ENCODE measurements at places on chromosomes 12 and 14.
A peak's percentile ranks its signal among the peaks of the same experiment; 100 is the strongest.

DNA sequence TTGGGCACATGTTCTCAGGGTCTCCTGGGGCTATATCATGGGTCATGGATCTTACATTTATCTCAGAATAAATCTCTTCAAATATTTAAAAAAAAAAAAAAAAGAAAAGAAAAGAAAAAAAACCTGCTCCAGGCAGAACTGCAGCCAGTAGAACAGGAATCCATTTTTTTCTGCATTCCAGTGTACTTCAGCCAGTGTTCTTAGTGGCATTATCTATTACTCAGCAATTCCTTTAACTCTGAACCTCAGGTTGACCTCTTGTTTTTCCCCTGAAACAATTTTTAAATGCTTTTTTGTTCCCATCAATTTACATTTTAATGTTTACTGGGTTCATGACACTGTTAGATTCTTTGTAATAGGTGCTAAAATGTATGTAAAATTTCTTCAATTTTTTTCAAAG lies 66.7 kb upstream of the STXBP6 start:
- DNase-seq = no peak

- DNase-seq = no peak
These were observed 222.4 kb upstream of the AMIGO2 start for GRCh38 chr12:47302111-47302671.

- DNase-seq = no peak
These were observed 68.9 kb upstream of the DYRK2 start for GRCh38 chr12:67579662-67580003.

DNA sequence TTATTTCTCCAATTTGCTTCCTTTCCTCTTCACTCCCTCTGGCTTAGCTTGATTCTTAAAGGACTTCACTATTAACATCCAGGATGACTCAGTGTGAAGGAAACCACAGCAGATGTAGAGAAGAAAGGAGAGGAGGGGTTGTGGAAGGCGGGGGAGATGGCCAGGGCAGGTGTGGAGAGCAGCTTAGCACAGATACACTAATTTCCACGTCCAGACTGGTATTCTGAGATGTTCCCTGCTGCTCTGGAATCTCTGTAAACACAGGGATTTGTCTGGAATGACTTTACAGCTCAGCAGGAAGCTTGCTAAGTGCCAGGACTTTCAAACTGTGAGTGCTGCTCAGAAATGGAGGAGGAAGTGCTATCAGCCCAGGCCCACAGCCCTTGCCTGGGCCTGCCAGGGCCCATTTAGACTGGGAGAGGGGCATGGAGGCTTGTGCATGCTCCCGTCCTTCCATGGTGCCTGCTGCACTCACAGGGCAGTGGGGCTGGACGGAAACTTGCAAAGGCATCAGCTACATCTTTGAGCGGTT lies 202.5 kb upstream of the DDHD1 start:
- DNase-seq = no peak

GRCh38 chr12:48816143-48816854 lies 2.0 kb upstream of the CACNB3 start:
- DNase-seq = peak; percentile 33

DNA sequence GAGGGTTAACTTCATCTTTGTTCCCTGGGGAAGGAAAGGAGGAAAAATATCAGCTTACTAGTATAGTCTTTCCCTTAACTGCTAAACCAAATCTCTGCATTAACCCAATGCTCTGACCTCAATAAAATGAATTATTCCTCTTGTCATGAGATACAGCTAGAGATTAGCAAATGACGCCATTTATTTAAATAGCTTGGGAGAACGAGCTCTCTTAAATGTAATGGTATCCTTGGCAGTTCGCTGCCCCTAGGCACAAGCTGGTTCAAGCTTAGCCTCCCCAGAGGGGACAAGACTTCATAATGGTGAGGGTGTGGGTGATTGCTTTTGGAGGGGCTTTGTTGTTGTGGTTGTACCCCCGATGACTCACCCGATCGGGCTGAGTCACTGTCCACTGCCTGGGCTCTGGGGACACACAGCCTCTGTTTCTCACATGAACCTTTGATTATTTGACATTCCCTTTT lies 19.6 kb downstream of the FNTB start:
- DNase-seq = no peak

DNA sequence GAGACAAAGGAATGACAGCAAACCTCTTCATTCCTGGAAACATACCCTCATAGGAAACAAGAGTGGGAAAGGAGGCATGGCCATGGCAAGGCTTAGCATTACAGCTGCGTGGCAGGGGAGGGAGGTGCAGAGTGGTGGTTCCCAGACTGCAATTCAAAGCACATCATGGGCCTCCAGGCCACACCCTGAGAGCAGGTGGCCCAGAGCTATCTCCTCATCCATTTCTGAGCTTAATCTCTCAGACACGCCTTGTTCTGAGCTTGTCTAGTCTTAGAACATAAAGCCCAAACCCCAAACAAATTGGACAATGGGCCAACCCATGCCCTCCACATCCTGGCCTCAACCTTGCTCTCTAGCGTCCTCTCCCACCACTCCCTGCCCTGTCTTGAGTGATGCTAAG lies 5.9 kb upstream of the KRT3 start:
- no peak for DNase-seq

- no peak for DNase-seq
These were observed 21.1 kb upstream of the TTC7B start for GRCh38 chr14:90837355-90837754.

DNA sequence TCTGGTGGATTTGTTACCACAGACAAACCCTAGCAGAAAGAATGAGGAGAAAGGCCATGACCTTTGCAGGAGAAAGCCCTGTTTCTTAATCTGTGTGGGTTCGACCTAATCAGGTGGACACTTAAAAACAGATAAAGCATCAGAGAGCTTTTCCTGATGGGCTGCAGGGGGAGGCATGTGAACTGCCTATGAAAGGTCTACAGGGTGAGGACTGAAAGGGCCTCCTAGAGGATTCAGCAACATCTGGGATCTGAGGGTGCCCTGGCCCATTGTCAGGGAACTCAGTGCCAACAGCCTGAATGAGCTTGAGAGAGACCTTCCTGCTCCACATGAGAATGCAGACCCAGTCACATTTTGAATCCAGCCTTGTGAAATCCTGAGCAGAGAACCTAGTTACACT lies 178.8 kb upstream of the DDHD1 start:
- no peak for DNase-seq

- DNase-seq = no peak
These were observed 169.8 kb downstream of the PRKCH start for GRCh38 chr14:61491224-61491623.

DNA sequence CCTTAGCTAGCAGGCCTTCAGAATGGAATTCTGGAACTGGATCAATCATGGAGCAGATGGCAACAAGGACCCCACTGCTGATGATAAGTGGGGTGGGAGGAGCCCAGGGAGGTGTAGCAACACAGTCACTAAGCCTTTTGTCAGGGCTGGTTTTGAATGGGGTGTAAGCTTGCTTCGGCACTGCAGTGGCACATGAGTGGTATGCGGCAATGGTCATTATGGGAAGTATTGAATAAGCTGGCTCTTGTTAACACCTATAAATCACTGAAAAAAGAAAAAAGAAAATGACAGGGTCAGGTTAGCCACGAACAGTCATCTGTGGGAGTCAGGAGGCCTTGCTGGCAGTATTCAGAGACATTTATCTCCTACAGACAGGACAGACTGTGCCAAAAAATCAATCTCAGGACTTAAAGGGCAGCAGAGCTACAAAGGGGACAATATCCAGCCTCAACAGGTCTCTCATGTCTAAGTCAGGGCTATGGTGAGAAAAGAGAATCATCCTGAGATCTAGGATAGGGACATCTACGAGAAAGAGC lies 19.1 kb downstream of the CDKL1 start:
- no peak for DNase-seq

DNA sequence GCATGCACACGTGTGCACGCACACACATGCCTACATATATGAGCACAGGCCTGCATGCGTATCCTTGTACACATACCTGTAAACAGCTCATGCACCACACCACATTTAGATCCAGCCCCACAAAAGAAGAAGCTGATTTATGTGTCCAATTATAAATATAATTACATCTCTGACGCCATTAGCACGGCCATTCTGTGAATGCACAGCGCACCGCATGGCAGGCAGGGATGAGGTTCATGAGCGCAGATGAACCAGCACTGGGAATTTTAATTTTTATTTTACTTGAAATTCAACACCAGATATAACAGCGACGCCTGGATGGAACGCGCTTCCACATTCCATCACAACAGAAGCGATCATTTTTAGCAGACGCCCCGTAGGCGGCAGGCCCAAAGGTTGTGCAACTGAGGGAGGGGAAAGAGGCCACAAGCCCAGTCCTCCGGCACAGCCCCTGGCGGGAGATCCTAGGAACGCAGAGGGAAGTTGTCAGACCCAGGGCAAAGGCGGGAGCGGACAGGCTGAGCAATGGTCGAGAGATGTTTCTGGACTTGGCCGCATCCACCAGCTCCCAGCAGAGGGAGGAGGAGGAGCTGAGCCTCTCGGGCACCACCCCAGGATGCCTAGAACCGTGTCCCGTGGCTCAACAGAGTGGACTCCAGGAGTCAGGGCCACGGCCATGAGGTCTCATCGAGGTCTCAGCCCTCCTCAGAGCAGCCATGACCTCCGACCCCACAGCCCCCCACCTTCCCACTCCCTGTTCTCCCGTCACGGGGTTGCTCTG lies 37.9 kb upstream of the GALNT9 start:
- no peak for DNase-seq

- no peak for DNase-seq
These were observed 247.4 kb downstream of the NRXN3 start for GRCh38 chr14:78417532-78417931.

GRCh38 chr12:122964439-122965257 lies 1.6 kb downstream of the ABCB9 start:
- DNase-seq = no peak

- no peak for DNase-seq
These were observed 91.1 kb downstream of the USP15 start for GRCh38 chr12:62351326-62351725.

DNA sequence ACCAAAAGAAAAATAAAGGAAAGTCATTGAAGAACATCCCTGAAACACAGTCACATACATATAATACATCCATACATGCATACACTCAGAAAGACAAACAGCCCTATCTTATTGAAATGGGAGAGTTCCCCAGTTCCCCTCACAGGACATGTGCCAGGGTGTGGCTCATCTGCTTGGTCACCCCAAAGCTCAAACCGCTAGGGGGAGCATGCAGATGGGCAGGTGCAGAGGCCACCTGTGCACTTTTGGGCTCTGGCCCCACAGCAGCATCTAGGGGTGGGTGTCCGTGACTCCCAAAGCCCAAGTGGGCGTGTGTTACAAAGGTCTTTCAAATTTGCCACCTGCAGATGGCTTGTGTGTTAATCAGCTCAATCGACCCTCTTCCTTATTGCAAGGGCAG lies 75.2 kb downstream of the CMAS start:
- peak; percentile 77 for DNase-seq

DNA sequence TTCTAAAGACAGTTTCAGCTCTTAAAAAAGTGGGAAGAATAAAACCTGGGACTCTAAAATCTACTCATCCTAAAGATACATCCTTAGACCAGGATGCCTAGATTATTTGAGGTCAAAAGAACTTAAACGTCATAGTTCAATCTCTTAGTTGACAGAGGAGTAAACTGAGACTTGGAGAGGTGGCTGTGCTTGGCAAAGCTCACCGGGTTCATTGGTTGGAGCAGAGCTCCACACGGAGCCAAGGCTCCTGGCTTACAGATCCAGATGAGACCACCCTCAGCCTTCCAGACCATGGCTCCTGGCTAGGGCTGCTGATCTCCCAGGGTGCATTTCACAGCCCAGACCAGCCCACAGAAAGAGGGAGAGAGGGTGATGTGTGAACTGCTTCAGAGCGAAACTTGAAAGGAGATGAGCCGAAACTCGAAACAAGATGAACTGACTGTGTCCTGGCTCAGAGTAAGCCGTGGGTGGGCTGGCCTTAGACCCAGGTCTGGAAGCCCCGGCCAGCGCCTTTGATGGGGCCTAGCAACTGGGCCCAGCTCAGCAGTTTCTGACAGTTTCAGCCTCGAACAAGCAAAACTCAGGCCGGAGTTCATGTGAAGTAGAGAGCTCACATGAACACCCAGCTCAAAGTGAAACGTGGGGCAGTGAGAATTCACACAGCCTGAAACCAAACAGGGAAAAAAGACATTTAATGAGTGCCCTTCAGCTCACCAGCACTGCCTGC lies 1044.8 kb downstream of the BCL11B start:
- DNase-seq = no peak

GRCh38 chr12:7013101-7013500 lies 5.2 kb downstream of the LPCAT3 start:
- no peak for DNase-seq

DNA sequence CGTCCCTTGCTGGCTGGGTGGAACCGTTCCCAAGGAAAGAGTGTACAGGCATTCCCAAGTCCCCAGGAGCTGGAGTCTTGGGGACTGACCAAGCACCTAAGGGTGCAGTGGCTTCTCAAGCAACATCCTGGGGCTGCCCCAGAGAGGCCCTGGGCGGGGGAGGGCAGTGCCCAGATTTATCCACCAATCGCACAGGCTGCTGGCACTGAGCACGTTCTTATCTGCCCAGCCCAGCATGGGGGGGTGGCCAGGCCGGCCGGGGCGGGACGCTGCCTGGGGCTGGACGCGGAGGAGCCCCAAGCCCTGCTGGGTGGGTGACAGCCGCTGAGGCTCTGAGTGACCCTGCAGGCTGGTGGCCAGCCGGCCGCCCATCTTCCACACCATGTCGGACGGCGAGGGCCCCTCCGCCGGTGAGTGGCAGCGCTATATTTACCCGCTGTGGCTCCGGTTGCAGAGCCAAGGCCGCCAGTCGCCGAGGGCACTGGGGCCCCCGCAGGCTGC lies 53.4 kb downstream of the CYP46A1 start:
- peak; percentile 37 for DNase-seq

GRCh38 chr14:28121512-28122297 lies 644.9 kb upstream of the FOXG1 start:
- DNase-seq = no peak

- DNase-seq = no peak
These were observed 924.8 kb downstream of the NRXN3 start for GRCh38 chr14:79094951-79095350.

DNA sequence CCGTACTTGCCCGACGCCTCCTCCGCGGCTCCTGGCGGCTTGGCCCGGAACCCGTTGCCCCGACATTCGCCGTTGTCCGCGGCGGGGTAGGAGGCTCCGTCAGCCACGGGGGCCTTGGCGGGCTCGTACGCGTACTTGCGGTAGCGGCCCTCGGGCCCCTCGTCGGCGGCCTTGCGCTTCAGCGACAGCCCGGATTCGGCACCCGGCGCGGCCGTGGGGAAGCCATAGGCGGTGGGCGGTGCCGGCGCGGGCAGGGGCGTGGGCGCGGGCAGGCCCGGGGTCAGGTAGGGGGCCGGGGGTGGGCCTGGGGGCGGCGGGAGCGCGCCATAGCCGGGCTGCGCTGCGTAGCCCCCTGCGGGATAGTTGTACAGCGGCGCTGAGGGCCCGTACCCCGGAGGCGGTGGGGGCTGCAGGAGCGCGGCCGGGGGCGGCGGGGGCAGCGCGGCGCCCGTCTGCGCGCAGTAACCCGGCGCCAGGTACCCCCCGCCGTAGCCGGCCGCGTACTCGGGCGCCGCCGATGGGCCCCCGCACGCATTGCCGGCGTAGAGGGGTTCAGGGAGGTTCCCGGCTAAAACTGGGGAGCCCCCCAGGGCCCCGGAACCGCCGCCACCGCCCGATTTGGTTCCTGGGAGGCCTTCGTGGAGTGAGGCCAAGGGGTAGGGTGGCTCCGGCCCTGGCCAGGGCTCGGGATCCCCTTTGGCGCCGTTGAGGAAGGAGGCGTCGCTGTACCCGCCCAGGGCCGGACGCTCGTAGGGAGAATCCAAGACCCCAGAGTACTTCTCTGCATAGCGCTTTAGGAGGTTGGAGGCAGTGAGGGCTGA lies 26.9 kb downstream of the FIGNL2 start:
- no peak for DNase-seq
